ENCODE measurements at places on chromosomes 7 and 10.

GRCh38 chr10:14250496-14251076 lies 80.1 kb downstream of the FRMD4A start:
- DNase-seq = no peak

DNA sequence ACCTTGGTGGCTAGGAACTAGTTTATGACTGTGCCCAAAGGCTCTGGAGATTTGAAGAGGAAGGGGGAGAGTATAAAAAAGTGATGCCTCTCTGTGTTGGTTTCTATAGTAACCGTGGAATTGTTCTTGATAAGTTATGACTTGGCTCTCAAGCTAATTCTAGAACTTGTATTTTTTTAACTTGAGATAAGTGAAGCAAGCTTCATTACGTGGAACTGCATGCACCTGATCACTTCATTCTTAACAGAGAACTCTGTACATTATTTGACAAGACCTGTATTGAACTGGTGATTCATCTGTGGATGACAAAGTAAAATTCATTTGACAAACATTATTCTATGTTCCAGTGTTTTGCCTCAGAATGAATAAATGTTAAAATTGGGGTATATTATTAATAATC lies 1452.2 kb downstream of the REEP3 start:
- DNase-seq = no peak

DNA sequence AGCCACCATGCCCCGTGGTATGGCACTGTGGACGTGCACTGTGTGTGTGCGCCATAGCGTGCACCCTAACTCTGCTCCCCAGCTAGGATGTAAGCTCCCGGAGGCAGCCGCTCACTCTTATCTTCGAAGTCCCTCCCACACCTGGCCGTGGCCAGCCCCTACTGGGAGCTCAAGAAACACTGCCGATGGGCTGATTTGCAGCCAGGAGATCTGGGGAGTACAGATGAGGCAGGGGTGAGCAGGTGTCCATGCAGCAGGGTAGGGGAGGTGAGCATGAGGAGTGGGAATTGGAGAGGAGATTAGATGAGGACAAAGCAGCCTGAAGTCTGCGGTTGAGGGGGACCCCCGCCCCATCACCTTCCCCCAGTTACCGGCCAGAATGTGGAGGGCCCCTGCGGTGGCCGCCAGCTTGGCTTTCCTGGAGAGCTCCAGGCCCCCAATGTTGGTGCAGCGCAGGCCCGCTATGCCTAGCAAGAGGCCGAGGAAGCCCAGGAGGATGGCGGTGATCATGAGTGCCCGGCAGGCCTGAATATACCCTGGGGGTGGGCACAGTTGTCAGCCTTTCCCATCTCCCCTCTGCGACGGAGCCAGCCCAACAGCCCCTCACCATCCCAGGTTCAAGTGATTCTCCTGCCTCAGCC lies 3.6 kb downstream of the CLDN15 start:
- DNase-seq = no peak

GRCh38 chr10:6069081-6069931 lies 7.1 kb upstream of the IL2RA start:
- no peak for DNase-seq

DNA sequence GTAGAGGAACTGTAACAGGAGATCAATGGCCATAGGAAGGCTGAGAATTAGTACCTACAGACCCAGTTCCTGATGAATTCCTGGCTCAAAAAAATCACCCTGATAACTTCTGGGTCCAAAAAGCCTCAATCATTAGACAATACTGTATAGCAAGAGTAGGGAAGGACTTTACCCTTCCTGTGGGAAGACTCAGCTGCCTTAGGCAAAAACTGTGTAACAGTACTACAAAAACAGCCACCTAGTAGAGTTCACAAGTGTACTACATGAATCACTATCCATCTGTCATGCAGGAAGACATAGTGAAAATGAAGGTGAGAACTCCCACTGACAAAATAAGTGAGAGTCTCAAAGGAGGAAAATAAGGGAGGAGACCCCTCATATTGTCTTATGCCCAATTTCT lies 47.6 kb downstream of the MAP3K8 start:
- DNase-seq = no peak

- DNase-seq = no peak
Measured at GRCh38 chr7:88638583-88638982, 120.9 kb upstream of the ZNF804B start.

- no peak for DNase-seq
Measured at GRCh38 chr10:133158756-133159610, 1.0 kb upstream of the KNDC1 start.

DNA sequence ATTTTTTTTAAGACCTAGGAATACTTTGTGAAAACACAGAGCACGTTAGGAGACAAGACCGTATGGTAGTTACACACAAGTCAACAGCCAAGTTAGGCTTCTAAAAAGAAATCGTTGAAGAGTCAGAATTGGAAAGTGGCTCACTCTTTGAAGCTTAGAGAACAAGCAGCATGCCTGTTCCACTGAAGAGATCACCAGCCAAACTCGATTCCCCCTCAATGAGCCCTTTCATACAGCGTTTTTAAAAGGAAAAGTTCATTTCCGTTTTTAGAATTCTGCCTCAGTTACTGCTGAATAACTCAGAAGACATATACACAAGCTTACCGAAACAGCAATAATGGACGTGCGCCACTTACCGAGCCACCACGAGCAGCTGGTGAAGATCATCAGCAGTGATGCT lies 41.0 kb downstream of the MCMBP start:
- no peak for DNase-seq

DNA sequence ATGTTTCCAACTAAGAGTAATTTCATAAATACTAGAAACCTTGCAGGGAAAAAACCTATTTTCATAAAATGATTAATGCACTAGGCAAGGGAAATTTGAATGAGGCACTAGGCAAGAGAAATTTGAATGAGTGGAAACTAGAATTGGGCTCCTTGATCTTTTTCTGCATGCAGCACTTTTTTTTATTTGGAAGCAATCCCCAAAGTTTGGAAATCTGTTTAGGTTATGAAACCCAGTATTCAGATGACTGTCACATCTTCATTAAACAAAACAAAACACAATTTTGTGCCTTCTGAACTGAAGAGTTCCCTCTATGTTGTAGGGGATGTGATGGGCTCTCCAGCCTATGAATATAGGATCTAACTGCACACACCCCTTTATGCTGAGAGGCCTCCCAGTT lies 201.9 kb downstream of the BAMBI start:
- no peak for DNase-seq

GRCh38 chr10:124289851-124290795 lies 128.6 kb downstream of the OAT start:
- no peak for DNase-seq

DNA sequence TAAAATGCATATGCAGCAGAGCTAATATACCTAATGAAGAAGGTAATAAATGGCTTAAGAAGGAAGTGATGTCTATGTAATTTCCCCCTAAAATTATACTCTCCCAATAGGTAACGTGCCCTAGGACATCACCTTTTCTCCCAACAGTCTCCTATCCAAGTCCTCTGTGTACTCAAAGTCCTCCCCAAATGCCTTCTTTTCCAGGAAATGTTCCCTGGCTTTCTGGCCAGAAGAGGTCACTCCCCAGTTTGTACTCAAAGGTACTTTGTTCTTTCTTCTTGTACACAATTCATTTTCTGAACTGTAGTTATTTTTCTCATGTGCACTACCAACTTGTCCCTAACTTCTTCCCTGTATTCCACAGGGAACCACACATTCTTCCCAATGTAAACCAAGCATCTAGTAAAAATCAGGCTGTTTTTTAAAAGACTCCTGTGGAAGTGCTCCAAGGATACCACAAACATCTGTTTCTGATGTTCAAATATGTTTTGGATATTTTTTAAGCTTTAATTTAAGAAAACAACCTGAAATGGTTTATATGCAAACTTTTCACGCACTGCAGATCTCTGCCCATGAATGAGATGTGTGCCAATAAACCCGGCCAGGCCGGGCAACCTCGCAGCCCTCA lies 262.3 kb upstream of the KLF14 start:
- no peak for DNase-seq

DNA sequence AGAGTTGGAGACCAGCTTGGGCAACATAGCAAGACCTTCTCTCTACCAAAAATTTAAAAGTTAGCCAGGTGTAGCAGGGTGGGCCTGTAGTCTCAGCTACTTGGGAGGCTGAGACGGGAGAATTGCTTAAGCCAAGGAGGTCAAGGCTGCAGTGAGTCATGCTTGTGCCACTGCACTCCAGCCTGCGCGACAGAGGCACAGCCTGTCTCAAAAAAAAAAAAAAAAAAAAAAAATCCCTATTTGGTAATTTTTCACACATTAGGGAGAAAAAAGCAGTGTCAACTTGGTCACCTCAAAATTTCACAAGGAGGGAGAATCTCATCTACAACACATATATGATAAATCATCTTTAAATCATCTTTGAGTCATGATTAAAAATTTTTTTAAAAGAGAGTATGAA lies 6.4 kb upstream of the ZNF398 start:
- no peak for DNase-seq

GRCh38 chr7:155278921-155279320 lies 18.8 kb upstream of the INSIG1 start:
- DNase-seq = no peak

- no peak for DNase-seq
Measured at GRCh38 chr7:128800567-128800966, 8.8 kb downstream of the CCDC136 start.
